Stimulated activated CD4-positive, alpha-beta T cell treated with anti-CD3 and anti-CD28 coated beads, TNF-alpha, amount 100 ng/mL, for 24 hours (primary cell): ENCODE measurements at places on chromosomes 3 and 15.

DNA sequence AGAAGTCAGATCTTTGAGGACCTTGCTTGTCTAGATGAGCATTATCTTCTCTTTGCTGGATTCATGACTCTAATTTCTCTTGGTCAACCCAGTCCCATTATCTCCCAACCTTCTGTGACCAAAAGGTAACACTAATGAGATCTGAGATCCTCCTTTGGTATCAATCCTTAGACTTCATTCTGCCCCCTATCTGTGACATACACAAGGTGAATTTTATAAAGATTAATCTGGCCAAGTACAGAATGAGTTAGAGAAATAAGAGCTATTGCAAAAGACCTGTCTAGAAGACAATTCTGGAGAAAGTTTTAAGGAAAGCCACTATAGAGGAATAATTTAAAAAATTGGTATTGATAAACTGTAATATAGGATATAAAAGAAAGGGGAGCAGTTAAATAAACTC lies 113.8 kb upstream of the KCNMB2 start:
- no peak for DNase-seq

DNA sequence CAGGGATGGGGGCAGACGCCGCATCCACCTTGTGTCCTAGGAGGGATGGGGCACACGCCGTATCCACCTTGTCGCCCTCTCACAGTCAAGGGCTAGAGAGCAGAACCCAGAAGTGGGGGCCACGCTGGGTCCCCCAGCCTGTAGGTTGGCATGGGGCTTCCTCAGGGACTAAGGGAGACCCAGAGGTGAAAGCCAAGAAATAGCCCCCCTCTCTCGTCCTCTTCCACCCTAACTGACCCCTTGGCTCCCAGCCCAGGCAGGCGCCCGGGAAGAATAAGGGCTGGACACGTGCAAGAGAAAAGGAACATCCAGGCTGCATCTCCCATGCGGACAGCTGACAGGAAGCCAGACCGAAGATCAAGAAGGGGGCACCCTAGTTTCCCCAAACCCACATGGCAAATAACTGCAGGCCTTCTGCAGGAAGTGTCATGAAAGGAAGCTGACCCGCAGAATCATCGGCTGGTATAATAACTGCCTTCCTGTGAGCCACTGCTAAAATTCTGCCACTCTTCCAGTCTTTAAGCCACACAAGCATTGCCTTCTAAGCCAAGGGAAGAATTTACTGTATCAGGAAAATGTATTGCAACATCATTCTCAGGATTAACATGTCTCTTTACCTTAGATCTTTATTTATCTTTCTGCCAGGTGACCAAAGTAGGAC lies 38.5 kb upstream of the TFRC start:
- no peak for DNase-seq

- no peak for DNase-seq
These were observed 188.8 kb downstream of the TAFA4 start for GRCh38 chr3:68743521-68743920.

DNA sequence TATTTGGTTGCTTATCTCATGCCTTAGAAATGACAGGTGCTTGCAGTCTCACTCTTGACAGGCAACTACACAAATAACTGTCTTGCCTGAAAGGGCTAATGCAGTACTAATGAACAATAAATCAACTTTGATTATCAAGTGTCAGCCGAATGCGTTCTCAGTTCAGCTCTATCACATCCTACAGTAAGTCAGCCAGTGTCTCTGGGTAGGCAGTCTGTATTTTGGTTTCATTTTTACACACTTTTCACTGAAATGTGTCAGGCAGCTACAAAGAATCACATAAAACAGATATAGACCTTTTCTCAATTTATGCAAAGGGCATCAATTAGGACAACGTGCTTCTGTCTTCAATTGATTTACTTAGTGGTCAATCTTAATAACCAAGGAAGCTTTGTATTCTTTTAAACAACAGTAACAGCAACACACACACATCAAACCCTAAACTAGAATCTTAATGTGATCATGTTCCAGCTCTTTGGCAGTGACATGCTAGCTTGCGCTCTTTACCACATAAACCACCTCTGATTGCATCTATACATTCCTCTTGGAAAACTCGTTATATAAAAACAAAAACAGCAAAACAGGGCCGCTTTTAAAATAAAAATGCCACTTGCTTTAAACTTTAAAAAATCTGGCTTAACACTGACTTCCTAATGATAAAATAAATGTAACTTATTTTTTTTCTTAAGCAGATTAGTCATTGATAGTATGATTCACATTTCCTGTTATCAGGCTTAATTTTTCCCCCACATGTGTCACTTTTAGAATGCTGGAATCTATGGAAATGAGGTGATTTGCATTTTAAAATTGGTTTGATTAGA lies 520.4 kb downstream of the FOXP1 start:
- DNase-seq, result no peak

DNA sequence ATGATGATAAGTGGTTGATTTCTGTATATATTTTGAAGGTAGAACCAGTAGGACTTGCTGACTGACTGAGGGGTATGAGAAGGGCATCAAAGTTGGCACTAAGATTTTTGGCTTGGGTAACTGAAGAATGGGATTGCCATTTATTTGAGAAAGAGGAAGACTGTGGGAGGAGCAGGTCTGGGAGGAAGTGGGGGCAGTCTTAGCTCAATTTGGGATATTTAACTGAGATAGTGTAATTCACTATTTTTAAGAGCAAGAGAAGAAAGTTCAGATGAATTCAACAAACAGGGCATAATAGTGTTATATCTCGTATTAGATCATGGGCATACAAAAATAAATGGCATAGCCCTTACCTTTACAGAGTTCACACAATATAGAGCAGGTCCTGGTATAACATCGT lies 1.7 kb downstream of the BUB1B start:
- DNase-seq, result no peak

- no peak for DNase-seq
These were observed 13.9 kb upstream of the PRICKLE2 start for GRCh38 chr3:64238971-64239667.

- no peak for DNase-seq
These were observed 83.4 kb downstream of the MESD start for GRCh38 chr15:80906159-80906766.

- DNase-seq, result no peak
These were observed 127.8 kb upstream of the LRRFIP2 start for GRCh38 chr3:37301980-37302708.

DNA sequence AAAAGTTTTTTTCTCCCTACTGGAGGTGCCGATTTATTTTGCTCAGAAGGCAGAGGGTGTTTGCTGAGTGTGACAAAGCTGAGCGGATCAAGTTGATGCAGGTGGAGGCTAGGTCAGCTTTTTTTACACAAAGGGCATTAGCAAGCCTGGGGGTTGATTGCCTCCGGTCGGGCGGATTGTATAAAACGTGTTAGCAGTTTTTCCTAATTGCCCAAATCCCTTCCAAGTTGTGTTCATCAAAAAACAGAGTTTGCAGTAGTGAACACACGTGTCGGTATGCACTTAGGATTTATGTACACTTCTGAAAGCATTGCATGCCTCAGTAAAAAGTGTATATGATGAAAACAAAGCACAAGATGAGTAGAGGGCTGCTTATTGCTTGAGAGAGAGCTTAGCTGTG lies 2.6 kb downstream of the GPR160 start:
- DNase-seq, result no peak
